IPS DF 6.9 (cell line): ENCODE measurements at places on chromosomes 7 and 10.

GRCh38 chr7:95066737-95067530, 159.5 kb downstream of the PPP1R9A start:
- DNase-seq: no peak

GRCh38 chr7:29350351-29350750, 155.8 kb downstream of the CHN2 start:
- DNase-seq: no peak

DNA sequence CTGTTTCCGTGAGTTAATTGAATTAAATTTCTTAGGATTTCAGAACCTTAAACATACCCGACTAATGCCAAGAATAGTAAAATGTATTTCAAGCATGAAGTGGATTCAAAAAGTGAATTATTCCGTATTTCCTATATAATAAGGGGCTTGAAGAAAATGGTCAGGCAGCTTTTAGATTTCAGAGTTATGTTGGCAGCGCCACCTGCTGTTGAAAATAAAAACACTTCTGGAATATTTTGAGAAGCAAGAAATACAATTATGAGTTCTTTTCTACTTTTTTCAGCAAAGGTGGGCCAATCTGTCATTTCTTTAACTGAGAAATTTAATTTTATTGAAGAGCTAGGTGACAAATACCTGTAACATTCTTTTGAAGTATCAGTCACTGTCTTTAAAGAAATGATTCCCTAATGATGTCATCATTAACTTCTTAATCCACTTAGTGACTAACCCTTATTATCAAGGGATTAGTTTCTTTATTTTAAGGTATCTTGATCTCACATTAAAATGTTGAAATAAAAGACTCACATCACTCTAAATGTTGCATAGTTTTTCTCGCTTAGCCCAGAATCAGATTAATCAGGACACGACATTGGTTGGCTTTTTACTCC, 36.6 kb upstream of the AGR3 start:
- no peak for DNase-seq

DNA sequence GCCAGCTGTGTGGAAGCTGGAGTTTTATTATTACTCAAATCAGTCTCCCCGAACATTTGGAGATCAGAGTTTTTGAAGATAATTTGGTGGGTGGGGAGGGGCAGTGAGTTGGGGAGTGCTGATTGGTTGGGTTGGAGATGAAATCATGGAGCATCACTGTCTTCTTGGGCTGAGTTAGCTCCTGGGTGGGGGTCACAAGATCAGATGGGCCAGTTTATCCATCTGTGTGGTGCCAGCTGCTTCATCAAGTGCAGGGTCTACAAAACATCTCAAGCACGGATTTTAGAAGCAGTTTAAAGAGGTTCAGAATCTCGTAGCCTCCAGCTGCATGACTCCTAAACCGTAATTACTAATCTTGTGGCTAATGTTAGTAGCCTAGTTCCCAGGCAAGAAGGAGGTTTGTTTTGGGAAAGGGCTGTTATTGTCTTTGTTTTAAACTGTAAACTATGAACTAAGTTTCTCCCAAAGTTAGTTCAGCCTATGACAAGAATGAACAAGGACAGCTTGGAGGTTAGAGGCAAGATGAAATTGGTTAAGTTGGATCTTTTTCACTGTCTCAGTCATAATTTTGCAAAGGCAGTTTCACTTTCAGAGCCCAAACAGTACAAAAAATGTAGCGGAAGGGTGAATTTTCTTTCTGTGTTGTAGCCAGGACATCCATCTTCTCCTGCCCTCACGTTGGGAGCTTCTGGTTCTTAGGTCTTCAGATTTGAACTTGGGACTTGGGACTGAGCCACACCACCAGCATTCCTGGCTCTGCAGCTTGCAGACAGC, 43.1 kb downstream of the KLF6 start:
- DNase-seq: no peak

DNA sequence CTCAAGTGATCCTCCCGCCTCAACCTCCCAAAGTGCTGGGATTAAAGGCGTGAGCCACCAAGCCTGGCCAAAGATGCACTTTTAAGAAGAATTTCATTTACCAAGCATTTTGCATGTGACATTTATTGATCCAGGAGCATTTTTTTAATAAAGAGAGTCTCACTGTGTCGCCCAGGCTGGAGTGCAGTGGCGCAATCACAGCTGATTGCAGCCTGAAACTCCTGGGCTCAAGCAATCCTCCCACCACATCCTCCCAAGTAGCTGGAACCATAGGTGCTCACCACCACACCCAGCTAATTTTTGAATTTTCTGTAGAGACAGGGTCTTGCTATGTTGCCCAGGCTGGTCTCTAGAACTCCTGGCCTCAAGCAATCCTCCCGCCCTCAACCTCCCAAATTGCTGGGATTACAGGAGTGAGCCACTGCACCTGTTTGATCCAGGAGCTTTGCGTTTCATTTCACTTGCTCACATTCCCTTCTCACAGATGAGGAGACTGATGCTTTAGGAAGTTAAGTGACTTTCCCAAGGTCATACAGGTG, 4.4 kb upstream of the TBL2 start:
- no peak for DNase-seq
